ENCODE measurements at places on chromosomes 2 and 18.

GRCh38 chr2:18518116-18519111 is 42.0 kb downstream of the RDH14 start:
- no peak for DNase-seq

- DNase-seq = no peak
These were observed 60.4 kb downstream of the GRB14 start for GRCh38 chr2:164560902-164561301.

GRCh38 chr18:9535430-9535991 is 60.2 kb downstream of the RALBP1 start:
- DNase-seq = no peak

DNA sequence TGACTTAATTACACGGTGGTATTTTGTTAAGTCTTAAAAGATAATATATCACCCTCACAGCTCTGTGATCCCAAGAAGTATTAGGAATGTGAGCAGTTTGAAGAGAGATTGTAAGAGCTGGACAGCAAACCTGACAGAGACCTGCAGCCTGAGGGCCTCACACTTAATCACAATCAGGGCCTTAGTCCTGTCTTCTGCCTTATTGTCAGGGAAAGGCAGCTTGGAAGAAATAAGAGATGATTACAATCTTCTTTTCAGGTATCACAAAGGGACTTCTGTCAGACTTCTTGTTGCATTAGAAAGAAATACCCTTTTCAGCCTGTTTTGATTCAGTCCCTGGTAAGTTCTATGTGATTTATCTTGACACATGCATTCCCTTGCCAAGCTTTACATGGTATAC is 1433.8 kb upstream of the SLC39A10 start:
- no peak for DNase-seq
